ENCODE measurements at places on chromosomes 11 and 22. TPM values are rescaled to one million over a fixed set of nuclear protein-coding genes. Genes with fewer than 3 reads are reported as not detected.
A peak's percentile ranks its signal among the peaks of the same experiment; 100 is the strongest.

DNA sequence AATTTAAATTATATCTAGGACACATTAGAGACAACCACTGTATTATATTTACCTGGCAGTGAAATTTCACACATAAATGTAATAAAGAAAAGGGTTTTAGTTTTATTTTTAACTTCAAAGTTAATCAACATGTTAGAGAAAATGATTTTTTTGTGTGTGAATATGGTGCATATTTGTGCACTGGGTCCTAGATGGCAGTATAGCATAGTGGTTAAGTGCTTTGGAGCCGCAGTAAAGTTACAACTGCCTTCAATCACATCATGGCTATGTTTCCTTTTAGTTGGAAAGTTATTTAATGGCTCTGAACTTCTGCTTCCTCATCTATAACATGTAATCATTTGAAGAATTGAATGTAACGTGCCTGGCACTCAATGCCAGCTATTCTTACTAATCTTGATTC is 108.9 kb upstream of the DDI1 start:
- no peaks in the 10 kb centered on the region for H3K36me3 ChIP-seq
- no peaks in the 10 kb centered on the region for H3K27me3 ChIP-seq
- DNase-seq, result no peak
- no peaks in the 10 kb centered on the region for H3K4me1 ChIP-seq
- H3K27ac ChIP-seq, result no peak overlapping the region

- H3K36me3 ChIP-seq, result no peaks in the 10 kb centered on the region
- peaks cover 67% of the 10 kb centered on the region for H3K4me1 ChIP-seq
- DNase-seq, result peak; percentile 93
These were observed 64.3 kb upstream of the PPARA start for GRCh38 chr22:46085828-46086576.

GRCh38 chr11:104967534-104968354 is 630 bp downstream of the CASP4 start:
- peaks cover 8% of the 10 kb centered on the region for H3K36me3 ChIP-seq
- H3K27ac ChIP-seq, result peak overlapping the region; percentile 84
- peak overlapping the region; percentile 32 for H3K4me3 ChIP-seq

Gene INPPL1
- 388 TPM for total RNA-seq

DNA sequence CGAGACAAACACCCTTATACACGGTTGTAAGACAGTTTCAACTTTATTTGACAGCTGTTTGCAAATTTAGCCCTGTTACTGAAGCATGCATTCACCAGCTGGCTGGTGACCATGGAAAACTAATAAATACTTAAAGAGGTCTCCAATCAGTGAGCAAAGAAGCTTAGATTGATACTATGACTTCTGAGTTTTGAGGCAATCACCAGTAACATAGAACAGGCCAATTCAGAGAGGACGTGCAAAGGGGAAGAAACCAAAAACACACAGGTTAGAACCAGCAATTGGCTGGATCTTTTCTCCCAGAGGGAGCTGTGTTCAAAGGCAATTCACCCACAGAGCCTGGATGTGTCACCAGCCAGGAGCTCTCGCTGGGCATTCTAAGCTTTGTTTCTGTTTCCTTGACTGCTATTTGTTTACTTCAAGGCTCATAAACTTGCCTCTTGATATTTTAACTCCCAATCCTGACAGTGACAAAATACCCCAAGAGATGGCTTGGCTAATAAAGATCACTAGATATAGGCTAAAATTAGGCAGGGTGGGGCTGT is 113.6 kb upstream of the MTMR2 start:
- no peaks in the 10 kb centered on the region for H3K4me1 ChIP-seq
- no peaks in the 10 kb centered on the region for H3K27me3 ChIP-seq
- no peak overlapping the region for H3K27ac ChIP-seq
- H3K36me3 ChIP-seq, result no peaks in the 10 kb centered on the region
- no peak overlapping the region for H3K4me3 ChIP-seq
- DNase-seq, result no peak

DNA sequence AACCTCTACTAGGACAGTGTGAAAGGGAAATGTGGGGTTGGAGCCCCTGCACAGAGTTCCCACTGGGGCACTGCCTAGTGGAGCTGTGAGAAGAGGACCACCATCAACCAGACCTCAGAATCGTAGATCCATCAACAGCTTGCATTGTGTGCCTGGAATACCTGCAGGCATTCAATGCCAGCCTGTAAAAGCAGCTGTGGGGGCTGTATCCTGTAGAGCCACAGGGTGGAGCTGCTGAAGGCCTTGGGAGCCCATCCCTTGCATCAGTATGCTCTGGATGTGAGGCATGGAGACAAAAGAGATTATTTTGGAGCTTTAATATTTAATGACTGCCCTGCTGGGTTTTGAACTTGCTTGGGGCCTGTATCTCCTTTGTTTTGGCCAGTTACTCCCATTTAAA is 46.3 kb downstream of the PGR start:
- DNase-seq, result no peak
- H3K36me3 ChIP-seq, result no peaks in the 10 kb centered on the region
- no peak overlapping the region for H3K27ac ChIP-seq
- H3K4me1 ChIP-seq, result no peaks in the 10 kb centered on the region

DNA sequence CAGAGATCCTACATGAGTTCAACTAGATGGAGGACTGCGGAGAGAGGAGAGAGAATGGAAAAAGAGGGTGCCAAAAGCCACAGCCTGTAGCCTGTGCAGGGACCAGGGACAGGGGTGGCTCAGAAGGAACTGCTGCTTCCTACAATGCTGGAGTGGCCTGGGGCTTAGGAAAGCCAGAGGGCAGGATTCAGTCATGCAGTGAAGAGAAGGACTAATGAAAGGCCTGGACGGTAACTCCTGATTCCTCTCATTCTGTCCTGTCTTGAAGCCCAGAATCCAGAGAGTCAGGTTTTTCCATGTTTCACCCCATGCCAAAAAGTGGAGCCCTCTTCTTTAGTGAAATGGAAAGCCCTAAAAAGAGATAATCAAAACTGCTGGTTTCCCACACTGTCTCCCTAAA is 48.4 kb upstream of the INCENP start:
- no peak for DNase-seq
- H3K4me1 ChIP-seq, result no peaks in the 10 kb centered on the region
- no peak overlapping the region for H3K4me3 ChIP-seq
- H3K27ac ChIP-seq, result no peak overlapping the region
- no peaks in the 10 kb centered on the region for H3K36me3 ChIP-seq

- no peak overlapping the region for H3K27ac ChIP-seq
- H3K4me1 ChIP-seq, result no peaks in the 10 kb centered on the region
- H3K27me3 ChIP-seq, result no peaks in the 10 kb centered on the region
- H3K36me3 ChIP-seq, result no peaks in the 10 kb centered on the region
- no peak for DNase-seq
- peak overlapping the region; percentile 18 for H3K4me3 ChIP-seq
These were observed 397 bp downstream of the OR52N2 start for GRCh38 chr11:5809122-5809519.

Gene TMEM134
- total RNA-seq, result 347 TPM

DNA sequence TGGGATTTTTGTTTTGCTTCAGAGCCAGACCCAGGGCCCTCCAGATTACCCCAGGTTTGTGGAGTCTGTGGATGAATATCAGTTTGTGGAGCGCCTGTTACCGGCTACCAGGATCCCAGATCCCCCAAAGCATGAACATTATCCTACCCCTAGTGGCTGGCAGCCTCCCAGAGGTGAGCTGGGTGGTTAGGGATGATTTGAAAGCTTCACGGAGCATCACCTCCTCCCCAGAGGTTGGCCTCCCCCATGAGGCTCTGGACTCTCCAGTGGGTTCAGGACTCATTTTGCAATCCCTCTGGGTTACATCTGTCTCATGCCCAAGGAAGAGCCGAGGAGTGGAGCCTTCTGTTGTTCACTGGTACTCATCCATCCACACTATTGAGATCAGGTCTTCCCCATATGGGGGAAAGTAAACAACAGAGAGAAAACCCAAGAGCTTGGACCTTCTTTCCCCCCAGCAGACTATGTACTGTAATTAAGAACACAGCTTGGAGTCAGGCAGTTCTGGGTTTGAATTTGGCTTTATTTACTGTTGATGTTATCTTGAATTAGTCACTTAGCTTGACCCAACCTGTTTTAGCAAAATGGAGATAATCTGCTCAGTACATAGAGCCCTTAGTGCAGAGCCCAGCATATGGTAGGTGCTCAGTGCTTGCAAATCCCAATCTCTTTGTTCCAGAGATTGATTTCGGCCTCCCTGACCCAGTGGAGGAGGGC is 2.5 kb downstream of the MRPL49 start:
- H3K4me1 ChIP-seq, result peaks cover 11% of the 10 kb centered on the region
- no peak for DNase-seq
- no peak overlapping the region for H3K27ac ChIP-seq
- H3K36me3 ChIP-seq, result peaks cover 60% of the 10 kb centered on the region
- H3K27me3 ChIP-seq, result no peaks in the 10 kb centered on the region

- peak; percentile 8 for DNase-seq
- H3K36me3 ChIP-seq, result no peaks in the 10 kb centered on the region
These were observed at the start of gene BTG4 for GRCh38 chr11:111512296-111513239. BTG4 (minus strand) TSS chr11:111512386; CDS start chr11:111498776, 13,610 bp downstream.

Gene PHOX2A
- total RNA-seq, result 2.6 TPM

Gene FADD
- total RNA-seq, result 33.4 TPM

Gene TPCN2
- total RNA-seq, result 16.8 TPM

GRCh38 chr11:103889679-103890078 is 146.8 kb upstream of the DDI1 start:
- no peak for DNase-seq
- H3K4me3 ChIP-seq, result no peak overlapping the region
- no peaks in the 10 kb centered on the region for H3K4me1 ChIP-seq
- no peaks in the 10 kb centered on the region for H3K36me3 ChIP-seq
- H3K27ac ChIP-seq, result no peak overlapping the region
- no peaks in the 10 kb centered on the region for H3K27me3 ChIP-seq

DNA sequence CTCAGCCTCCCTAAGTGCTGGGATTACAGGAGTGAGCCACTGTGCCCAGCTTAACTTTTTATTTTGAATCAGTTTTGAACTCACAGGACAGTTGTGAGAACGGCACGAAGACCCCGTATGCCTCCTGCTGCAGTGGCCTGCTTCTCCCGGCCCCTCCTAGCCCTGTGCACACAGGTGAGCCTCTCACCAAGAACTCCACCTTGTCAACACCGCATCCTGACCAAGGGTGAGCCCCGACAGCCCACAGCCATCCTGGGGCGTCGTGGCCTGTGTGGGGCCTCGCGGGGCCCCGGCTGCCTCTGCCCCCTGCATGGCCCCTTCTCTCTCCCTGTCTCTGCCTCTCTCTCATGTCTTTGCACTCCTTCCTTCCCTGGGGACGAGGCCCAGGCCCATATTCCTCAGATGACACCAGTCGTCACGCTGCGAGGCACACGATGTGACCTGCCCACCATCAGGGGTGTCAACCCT is 38.8 kb downstream of the GNB1L start:
- no peak overlapping the region for H3K27ac ChIP-seq
- no peak for DNase-seq
- H3K4me3 ChIP-seq, result no peak overlapping the region
- no peaks in the 10 kb centered on the region for H3K27me3 ChIP-seq
- H3K4me1 ChIP-seq, result no peaks in the 10 kb centered on the region
- no peaks in the 10 kb centered on the region for H3K36me3 ChIP-seq

- H3K27me3 ChIP-seq, result no peaks in the 10 kb centered on the region
- no peak overlapping the region for H3K27ac ChIP-seq
- H3K4me1 ChIP-seq, result peaks cover 3% of the 10 kb centered on the region
- H3K4me3 ChIP-seq, result no peak overlapping the region
These were observed 61.8 kb downstream of the SLC22A12 start for GRCh38 chr11:64652586-64653387.

DNA sequence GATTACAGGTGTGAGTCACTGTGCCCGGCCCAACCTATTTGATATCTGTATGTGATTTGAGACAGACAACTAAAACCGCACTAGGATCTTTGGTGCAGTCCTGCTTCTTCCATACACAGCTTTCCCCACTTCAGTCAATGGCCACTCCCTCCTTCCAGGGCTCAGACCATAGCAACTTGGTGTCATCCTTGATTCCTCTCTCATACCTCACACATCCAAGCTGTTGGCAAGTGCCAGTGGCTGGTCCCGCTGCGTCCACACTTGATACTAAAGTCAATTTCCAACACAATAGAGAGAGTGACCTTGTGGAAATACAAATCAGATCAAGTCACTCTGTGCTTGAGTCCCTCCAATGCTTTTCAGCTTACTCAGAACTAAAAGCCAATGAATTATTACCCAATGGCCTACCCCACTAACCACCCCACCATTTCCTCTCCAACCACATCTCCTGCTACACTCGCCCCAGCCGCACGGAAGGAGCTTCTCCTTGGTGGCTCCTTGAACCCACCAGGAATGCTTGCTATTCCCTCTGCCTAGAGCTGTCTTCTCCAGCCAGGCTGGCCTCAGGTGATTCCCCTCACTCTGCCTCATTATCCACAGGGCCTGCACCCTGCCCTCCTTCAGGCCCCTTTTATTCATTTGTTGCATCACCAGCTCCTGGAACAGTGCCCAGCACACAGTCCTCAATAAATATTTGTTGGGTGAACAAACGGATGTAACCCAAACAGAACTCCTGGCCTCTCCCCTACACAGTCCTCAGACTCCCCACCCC is 12.9 kb downstream of the ABTB2 start:
- no peaks in the 10 kb centered on the region for H3K27me3 ChIP-seq
- no peak overlapping the region for H3K4me3 ChIP-seq
- H3K27ac ChIP-seq, result no peak overlapping the region
- H3K4me1 ChIP-seq, result peaks cover 37% of the 10 kb centered on the region
- no peaks in the 10 kb centered on the region for H3K36me3 ChIP-seq

Gene RIC3
- 3.3 TPM for total RNA-seq

- no peak for DNase-seq
- H3K27me3 ChIP-seq, result peaks cover 7% of the 10 kb centered on the region
- no peak overlapping the region for H3K27ac ChIP-seq
- H3K4me3 ChIP-seq, result no peak overlapping the region
- no peaks in the 10 kb centered on the region for H3K4me1 ChIP-seq
These were observed 161.8 kb downstream of the KIRREL3 start for GRCh38 chr11:126838779-126839178.

GRCh38 chr11:75200051-75200450 is 40.5 kb upstream of the TPBGL start:
- no peak overlapping the region for H3K4me3 ChIP-seq
- no peaks in the 10 kb centered on the region for H3K4me1 ChIP-seq
- no peaks in the 10 kb centered on the region for H3K27me3 ChIP-seq
- no peak overlapping the region for H3K27ac ChIP-seq
- no peak for DNase-seq
- H3K36me3 ChIP-seq, result no peaks in the 10 kb centered on the region

Gene RTL10
- 7.1 TPM for total RNA-seq

- no peak overlapping the region for H3K27ac ChIP-seq
- DNase-seq, result no peak
- H3K4me1 ChIP-seq, result no peaks in the 10 kb centered on the region
- no peaks in the 10 kb centered on the region for H3K36me3 ChIP-seq
These were observed 205.7 kb upstream of the NAV2 start for GRCh38 chr11:19506816-19507486.

GRCh38 chr11:133930053-133930766 is 26.6 kb downstream of the IGSF9B start:
- H3K27me3 ChIP-seq, result no peaks in the 10 kb centered on the region
- no peak for DNase-seq
- no peaks in the 10 kb centered on the region for H3K36me3 ChIP-seq
- H3K27ac ChIP-seq, result no peak overlapping the region

- DNase-seq, result no peak
- H3K27ac ChIP-seq, result no peak overlapping the region
- H3K27me3 ChIP-seq, result peaks cover 5% of the 10 kb centered on the region
- no peaks in the 10 kb centered on the region for H3K4me1 ChIP-seq
These were observed 42.5 kb upstream of the PAMR1 start for GRCh38 chr11:35567737-35568465.

Gene C11orf97
- not detected for total RNA-seq

GRCh38 chr22:44361391-44362126 is 48.8 kb upstream of the SHISAL1 start:
- no peak overlapping the region for H3K4me3 ChIP-seq
- no peaks in the 10 kb centered on the region for H3K36me3 ChIP-seq
- H3K4me1 ChIP-seq, result peaks cover 16% of the 10 kb centered on the region
- DNase-seq, result no peak

All from transverse colon (tissue), 4 donors.